ENCODE measurements at places on chromosomes 2 and 18.

DNA sequence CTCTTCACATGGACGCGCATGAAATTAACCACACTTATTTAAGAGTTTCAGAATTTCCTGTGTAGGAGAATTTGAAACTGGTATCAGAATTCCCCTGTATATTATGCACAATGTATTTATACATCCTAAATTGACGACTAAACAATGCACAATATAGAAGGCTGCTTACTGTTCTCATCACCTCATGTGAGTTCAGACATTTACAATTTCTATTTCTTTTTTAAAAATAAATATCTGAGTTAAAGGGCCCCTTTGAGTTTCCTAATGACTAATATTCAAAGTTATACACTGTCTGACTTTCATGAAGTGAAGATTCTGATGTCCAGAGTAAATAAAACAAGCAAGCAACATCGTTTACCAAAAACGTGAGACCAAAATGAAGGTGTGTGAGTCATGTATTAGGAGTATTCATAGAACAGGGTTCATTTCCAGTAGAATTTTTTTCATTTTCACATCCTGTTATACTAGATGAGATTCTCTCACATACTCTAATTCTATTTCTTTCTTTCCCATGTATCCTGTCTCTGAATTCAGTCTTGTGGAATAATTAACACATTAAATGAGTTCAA lies 406.2 kb downstream of the NUP35 start:
- no peak for DNase-seq

DNA sequence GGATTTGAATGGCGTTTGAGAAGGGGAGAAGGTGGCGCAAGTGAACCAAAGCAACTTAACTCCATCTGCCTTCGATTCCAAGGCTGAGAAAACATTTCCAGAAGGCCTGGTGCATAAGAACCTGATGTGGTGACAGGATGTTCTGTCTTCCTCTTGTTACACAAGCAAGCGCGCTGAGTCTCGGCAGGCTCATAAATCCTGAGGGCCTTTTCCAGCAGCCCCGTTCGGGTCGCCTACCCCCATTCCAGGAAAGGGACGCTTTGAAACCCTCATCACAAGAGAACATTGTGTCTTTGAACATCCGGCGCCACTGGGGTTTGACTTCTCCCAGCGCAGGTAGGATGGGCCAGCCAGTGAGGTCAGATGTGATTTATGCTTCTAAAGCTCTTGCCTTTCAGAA lies 403.5 kb downstream of the SETBP1 start:
- DNase-seq, result no peak

GRCh38 chr2:9110893-9111569 lies 95.6 kb upstream of the ASAP2 start:
- no peak for DNase-seq

DNA sequence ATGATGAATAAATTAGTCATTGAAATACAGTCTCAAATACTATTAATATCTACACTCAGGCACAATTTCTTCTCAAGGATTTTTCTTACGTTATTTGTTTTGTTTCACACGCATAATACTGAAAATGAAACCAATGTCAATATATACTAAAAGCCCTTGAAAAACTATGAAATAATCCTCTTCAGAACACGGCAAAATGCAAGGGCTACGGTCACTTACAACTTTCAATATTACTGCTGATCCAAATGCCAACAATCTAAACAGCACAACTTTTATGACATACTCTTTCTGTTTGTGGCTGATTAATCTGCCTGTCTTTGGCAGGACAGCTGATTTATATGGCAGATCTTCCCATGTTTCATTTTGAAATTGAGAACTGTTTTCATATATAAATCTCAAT lies 68.3 kb downstream of the LRPPRC start:
- no peak for DNase-seq

DNA sequence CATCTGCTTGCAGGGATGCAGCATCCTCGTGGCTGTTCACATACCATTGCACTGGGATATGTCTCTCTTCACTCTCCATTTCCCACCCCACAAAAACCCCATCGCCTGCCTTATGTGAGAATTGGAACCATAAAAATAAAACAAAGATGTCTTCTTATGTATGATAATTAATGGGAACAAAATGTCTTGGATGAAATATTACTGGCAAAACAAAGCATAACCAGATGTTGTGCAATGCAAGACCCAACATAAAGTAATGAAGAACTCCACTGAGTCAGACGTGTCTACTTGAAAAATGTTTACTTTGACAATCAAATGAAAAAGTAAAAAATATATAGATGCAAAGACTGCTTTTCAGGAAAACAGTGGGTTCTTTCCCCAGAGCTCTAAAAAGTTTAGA lies 611.3 kb upstream of the SYT4 start:
- DNase-seq, result no peak

DNA sequence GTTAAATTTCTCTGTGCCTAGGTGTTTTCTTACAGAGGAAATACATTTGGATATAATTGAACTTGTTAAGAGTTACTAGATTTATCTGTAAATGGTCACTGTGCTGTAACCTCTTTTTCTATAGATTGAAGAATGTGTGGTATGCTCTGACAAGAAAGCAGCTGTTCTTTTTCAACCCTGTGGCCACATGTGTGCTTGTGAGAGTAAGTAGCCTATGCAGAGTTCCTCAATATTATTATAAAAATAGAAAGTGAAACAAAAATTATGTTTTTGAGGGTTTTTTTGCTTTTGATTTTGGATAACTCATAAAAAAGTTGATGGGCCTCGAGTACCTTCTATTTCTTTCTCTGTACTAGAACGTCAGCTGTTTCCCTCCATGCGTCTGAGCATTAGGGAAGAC lies 112.4 kb downstream of the MIB1 start:
- DNase-seq, result peak; percentile 9
